CD4-positive, alpha-beta T cell treated with Interferon gamma for 1 hour (primary cell): ENCODE measurements at places on chromosomes 12 and 14.

GRCh38 chr12:27651201-27651600 is 45.0 kb upstream of the REP15 start:
- no peak for DNase-seq

GRCh38 chr14:70894868-70895267 is 12.4 kb upstream of the PCNX1 start:
- no peak for DNase-seq

DNA sequence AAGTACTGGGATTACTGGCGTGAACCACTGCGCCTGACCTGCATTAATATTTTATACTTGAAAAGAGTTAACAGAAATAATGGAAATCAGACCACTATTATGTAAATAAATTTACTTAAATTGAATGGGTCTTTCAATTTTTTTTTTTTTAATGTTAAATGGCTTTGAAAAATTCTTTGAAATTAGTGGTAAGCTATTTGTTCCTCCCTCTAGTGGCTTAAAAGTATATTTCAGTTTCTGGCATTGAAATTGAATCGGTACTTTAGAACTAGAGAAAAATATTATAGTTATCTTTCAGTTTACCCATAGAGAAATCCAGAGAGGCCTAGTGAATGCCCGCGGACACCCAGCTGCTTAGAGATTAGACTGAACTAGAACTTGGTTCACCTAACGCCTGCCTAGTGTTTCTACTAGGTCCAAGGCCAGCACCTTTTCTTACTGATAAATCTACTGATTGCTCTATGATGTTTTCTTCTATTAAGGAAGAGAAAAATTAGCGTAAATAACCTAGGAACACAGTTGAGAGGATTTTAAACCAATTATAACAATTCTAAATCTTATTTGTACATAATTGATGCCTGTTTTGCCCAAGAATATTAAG is 106.5 kb downstream of the EML1 start:
- no peak for DNase-seq

- DNase-seq = no peak
These were observed 1209.8 kb downstream of the FLRT2 start for GRCh38 chr14:86739761-86740160.

DNA sequence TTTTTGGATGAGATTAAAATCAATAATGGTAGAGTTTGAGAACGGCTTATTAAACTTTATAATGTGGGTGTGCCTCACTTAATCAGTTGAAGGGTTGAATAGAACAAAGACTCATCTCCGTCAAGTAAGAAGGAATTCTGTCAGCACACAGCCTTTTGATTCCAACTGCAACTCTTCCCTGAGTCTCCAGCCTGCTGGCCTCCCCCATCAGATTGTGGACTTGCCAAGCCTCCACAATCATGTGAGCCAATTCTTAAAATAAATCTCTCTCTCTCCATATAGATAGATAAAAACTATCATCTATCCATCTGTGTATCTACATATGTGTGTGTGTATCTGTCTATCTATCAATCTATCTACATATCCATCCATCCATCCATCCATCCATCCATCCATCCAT is 127.4 kb upstream of the BTG1 start:
- DNase-seq = no peak

- no peak for DNase-seq
These were observed 52.2 kb upstream of the CD163 start for GRCh38 chr12:7555752-7556151.

DNA sequence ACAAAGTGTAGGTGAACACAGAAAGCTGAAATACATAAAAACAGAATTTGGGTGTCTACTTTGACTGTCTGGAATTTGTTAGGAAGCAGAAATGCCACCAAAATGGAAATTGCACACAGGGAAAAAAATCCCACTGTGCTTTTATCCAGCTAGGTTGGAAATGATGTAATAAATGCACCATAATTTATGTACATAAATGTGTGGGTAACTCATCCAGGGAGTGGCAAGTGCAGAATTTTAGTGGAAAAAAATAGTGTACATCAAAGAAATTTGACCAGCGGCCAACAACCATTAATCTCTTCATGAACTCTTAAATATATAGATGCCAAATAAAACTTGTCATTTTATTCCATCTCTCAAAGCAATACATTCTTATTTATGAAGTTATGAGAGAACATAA is 105.6 kb downstream of the LLPH start:
- DNase-seq = no peak

- DNase-seq = no peak
These were observed 4.1 kb upstream of the KRT7 start for GRCh38 chr12:52228931-52229330.

DNA sequence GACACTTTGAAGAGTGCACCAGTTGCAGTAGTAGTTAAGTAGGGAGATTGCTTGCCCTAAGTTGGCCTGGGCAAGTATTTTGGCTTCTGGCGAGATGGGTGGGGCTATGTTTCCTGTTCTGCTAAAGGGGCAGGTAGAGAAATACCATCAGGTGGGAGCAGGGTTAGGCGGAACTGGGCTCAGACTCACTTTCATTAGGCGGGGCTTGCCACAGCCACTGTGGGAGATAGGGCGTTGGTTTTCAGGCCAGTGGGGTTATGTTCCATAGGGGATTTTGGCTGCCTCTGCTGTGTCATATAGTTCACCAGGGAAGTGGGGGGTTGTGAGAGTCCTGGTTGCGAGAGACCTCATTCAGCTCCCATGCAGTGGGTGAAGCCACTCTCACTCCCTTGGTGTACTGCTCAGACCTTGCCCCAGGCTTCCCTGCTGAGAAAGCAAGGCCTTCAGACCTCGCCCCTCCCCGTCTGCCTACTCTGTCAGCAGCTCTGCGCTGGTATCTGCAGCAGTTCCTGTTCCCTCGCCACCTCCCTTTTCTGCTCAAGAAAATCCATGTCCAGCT is 43.3 kb downstream of the AEBP2 start:
- peak; percentile 11 for DNase-seq

DNA sequence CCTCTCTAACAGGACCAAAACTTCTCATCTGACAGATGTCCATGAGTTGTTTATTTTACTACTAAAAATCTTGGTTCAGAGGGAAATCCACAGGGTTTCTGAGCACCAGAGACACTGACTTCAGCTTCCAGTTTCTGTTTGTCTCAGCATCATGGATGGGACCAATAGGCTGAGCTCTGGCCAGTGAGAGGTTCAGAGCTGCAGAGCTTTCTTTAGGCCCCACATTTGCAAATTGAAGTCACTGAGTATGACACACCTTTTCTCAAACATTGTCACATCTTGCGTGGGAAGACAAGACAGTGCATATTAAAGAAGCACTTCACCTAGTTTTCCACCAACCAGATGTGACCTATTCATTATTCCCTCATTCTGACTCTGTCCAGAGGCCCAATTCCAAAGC is 45.2 kb downstream of the RDH12 start:
- DNase-seq = no peak

GRCh38 chr14:72588521-72588920 is 305.4 kb downstream of the DPF3 start:
- no peak for DNase-seq
